Transverse colon (tissue), 4 donors: ENCODE measurements at places on chromosomes 6 and 20. TPM values are rescaled to one million over a fixed set of nuclear protein-coding genes. Genes with fewer than 3 reads are reported as not detected.

DNA sequence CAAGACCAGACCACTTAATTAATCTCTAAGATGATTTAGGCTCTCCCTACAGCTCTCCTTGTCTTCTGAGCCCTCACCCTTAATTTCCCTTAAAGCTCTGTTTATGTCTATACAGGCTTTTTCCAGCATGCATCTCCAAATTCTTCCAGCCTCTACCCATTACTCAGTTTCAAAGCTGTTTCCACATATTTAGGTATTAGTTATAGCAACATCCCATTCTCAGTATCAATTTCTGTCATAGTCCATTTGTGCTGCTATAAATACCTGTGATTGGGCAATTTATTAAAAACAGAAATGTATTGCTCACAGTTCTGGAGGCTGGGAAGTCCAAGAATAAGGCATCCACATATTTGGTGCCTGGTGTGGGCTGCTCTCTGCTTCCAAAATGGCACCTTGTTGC lies 2.3 kb upstream of the SERPINB1 start:
- no peak for DNase-seq

DNA sequence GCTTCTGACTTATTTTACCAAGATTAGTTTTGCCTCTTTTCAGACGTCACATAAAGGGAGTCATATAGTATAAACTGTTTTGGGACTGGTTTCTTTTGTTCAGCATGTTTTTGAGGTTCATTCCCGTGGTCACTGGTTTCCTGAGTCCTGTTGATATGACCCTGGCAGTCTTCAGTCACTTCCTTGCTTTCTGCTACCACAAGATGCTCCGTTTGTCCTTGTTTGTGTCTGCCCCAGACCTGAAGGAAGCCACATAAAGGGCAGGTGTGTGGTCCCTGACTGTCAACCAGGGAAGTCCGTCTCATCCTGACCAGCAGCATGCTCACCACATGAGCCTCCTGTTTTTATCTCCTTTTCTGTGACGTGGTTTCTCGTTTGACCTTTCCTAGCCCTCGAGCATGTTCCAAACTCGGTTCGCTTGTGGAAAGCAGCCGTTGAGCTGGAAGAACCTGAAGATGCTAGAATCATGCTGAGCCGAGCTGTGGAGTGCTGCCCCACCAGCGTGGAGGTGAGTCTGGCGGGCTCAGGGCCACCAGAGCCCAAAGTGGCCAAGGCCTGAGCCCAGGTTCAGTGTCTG lies 26.1 kb upstream of the C20orf204 start:
- DNase-seq: no peak

The PTK7 gene
- total RNA-seq: 34.6 TPM

- DNase-seq: no peak
Measured at GRCh38 chr6:128528241-128528640, 7.8 kb upstream of the PTPRK start.

The C6orf15 gene
- total RNA-seq: not detected

- peak; percentile 2 for DNase-seq
Measured at GRCh38 chr20:58702161-58702510, 9.5 kb downstream of the NPEPL1 start.

DNA sequence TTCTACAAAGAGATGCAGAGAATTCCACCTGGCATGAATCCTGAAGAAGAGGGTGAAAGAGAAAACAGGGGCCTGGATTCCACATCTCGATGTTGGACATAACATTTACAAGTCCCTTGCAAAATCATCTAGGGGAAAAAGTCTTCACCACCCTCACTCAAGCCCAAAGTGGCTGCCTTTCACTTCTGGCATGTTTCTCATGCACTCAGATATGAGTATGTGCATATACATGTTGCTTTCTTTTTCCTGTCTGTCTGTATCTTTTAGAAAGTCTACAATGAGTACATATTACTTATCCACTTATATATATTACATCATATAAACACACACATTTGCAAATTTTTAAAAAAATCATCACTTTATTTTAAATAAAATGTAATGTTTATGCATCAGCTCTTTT lies 159.3 kb downstream of the KIF6 start:
- no peak for DNase-seq

DNA sequence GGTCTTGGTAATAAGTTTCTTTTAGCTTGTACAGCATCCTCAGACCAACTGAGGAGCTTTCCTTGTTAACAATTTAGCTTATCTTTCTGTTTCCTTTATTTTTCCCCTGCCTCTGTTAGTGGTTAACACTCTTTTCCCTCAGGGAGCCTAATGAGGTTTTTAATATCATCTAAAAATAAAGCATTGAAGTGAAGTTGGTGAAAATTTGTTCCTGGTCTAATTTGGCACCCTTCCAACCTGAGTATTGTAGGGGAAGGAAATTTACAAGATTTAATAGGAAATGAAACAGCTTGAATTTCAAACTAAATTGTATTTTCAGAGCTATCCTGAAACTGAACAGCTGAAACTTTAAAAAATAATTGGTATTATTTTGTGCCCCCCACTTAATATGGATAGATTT lies 28.1 kb upstream of the VAPB start:
- DNase-seq: no peak

GRCh38 chr6:100472674-100473073 lies 8.0 kb upstream of the SIM1 start:
- no peak for DNase-seq

DNA sequence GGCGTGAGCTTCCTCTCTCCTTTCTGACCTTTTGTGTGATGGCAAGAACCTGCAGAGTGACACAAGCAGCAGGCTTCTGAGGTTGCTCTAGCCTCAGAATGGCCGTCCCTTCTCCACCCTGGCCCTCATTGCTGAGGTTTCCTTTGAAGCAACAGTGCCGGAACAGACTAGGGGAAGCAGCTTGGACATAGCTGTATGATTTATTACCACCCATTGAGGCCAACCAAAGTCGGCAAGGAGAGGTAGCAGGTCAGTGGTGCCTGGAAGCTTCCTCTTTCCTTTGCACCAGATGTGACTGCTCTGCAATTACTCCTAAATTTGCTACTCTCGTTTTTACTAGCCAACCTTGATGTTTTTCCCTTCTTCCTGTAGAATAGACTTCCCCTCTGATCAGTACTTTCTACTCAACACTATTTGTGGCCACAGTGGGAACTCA lies 31.4 kb downstream of the PTPN1 start:
- no peak for DNase-seq

DNA sequence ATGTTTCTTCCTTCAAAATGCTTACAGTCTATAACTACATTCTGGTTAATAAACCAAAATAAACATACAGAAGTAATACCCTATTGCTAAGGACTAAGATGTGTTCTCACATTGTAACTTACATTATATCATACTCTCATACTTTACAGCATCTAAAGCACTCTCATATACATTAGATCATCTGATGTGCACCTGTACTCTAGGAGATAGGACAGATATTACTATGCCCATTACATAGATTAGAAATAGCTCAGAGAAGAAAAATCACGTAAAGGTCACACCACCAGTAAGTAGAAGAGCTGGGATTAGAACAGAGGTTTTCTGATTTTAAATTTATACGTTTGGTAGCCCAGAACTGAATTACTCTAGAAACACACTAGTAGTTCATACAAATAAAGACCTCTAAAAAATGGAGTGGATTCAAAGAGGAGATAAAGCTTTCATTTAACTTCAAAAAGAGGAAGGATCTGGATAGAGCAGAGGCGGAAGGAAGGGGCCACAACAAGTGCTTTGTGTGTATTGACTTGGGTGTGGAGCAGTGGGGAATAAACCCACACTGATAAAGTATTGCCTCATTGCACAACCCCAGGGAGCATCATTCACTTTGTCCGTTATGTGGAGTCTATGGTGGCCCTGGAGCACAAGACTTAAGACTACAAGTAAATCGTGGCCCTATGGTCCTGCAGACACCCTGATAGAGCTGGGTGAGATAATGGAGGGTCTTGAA lies 30.9 kb downstream of the SLC2A12 start:
- DNase-seq: no peak

The PNPLA1 gene
- not detected for total RNA-seq

The CALHM4 gene
- not detected for total RNA-seq

DNA sequence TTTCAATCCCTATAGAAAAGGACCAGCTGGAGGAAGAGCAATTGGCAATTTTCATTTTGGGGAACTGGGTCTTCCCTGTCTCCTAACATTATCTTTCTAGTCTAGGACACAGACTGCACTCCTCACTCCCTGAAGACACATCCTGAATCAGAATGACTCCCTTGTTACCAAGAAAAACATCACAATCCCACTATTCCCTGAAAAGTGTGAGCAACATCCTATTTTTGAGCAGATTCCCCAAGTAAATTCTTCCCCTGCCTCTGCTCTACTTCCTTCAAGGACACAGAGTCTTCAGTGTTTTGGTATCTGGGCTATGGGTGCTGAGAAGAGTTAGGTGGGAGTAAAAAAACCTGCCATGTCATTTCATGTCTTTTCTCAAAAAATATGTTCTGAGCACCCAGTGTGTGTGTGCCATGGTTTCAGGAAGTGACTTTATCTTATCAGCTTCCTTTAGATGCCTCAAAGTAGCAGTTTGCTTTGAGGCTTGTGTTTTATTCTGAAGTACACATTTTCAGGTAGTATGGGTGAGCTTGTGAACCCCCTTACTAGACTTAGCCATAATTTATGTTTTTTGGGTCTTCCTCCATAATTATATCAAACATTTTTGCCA lies 12.4 kb downstream of the LAMA4 start:
- DNase-seq: no peak

DNA sequence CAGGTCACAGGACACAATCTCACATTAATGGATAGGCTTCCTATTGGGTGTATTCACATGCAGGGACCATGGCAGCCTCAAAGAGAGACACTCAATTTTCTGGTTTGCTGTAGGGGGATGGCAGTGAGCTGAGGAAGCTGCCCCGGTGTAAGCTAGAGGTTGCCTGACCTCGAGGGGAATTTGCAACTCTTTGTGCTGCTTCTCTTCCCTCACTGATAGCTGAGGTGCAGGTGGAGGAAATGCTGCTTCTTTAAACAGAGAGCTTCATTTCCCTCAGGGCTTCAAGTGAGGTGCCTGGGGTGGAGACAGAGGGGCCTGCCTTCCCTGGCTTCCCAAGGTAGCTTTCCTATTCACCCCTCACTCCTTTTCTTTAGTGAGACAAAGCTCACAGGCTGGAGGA lies 151.9 kb downstream of the CD83 start:
- DNase-seq: no peak
